Stimulated activated CD8-positive, alpha-beta memory T cell treated with anti-CD3 and anti-CD28 coated beads, Interleukin-2, amount 100 ng/mL, for 1 hour (primary cell): ENCODE measurements at places on chromosomes 1 and 21.

- DNase-seq = no peak
These were observed 126.1 kb upstream of the KIAA1614 start for GRCh38 chr1:180786624-180787023.

GRCh38 chr1:17075470-17076255 lies 21.8 kb upstream of the SDHB start:
- no peak for DNase-seq

DNA sequence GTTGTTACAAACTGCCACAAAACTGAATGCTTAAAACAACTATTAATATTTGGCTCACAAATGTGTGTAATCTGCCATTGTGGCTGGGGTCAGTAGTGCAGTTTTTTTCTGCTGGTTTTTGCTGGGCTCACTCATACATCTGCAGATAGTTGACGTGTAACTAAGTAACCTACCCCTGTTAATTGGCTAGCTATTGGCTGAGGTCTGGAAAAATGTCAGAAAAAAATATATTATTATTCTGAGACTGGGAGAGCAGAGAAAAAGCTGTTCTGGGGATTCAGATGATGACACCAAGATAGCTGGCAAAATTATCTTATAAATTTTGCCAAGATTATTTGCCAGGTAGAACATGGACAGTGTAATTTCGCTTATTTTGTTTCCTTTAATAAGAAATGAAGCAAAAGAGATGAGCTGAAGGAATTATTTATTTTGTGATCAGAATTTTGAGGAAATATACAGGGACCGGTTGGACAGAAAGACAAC lies 616.1 kb upstream of the ADAMTS5 start:
- DNase-seq = no peak

- no peak for DNase-seq
These were observed 724 bp upstream of the ANKRD35 start for GRCh38 chr1:145886390-145886789.
